ENCODE measurements at places on chromosomes 6 and 20.

DNA sequence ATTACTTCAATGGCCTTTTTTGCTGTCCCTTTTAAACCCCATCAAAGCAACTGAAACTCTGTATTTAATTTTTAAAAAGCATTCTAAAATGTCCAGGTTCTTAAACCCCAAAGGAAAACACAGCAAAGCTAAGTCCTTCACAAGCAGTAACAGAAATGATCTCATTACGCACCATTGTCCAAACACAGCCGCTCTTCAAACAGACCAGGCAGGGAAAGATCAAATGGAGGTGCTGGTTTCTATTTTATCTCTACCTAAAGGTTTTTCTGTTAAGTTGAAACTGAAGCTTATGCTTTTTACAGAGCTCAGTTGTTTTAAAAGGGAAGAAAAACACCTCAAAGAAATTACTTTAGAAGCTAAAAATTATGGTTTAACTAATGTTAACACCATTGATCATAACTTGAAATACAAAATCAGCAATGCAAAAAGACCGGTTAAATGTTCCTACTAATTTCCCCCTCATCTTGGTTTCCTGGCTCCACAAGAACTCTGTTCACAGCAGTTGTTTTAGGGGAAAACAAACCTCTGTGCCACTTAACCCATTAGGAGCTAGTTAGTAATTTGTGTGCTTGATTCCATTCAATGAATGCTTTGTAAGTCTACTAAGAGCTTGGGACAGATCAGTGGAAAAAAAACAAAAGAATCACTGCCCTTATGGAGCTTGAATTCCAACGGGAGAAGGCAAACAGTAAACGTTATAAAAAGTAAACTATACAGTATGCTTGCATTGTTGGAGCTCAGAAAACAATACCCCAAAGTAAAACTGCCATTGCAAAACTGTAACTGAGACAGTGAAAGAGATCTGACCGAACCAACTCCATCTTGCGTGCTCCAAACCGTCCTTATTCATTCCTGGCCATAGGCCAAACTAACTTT, 87.4 kb downstream of the CD24 start:
- no peak for DNase-seq

GRCh38 chr6:81608776-81609175, 143.7 kb downstream of the TENT5A start:
- DNase-seq = no peak

DNA sequence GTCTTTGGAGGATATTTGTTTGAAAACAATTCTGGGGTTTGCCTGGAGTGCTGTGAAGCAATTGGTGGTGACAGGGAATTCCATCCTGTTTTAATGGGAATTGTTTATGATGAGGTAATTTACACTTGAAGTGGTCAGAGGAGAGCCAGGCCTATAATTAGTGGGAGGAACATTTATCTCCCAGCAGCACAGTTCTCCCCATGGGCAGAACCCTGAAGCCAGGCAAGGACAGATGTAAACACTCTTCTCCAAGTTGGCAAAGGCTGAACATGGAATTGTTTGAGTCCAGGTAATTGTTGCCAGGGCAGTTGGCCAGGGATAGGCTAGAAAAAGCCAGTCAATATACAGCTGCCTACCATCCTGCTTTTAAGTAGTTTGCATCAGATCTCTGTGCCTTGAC, 789.7 kb downstream of the FRK start:
- no peak for DNase-seq

GRCh38 chr20:39874049-39874893, 814.8 kb downstream of the MAFB start:
- DNase-seq = peak; percentile 74

DNA sequence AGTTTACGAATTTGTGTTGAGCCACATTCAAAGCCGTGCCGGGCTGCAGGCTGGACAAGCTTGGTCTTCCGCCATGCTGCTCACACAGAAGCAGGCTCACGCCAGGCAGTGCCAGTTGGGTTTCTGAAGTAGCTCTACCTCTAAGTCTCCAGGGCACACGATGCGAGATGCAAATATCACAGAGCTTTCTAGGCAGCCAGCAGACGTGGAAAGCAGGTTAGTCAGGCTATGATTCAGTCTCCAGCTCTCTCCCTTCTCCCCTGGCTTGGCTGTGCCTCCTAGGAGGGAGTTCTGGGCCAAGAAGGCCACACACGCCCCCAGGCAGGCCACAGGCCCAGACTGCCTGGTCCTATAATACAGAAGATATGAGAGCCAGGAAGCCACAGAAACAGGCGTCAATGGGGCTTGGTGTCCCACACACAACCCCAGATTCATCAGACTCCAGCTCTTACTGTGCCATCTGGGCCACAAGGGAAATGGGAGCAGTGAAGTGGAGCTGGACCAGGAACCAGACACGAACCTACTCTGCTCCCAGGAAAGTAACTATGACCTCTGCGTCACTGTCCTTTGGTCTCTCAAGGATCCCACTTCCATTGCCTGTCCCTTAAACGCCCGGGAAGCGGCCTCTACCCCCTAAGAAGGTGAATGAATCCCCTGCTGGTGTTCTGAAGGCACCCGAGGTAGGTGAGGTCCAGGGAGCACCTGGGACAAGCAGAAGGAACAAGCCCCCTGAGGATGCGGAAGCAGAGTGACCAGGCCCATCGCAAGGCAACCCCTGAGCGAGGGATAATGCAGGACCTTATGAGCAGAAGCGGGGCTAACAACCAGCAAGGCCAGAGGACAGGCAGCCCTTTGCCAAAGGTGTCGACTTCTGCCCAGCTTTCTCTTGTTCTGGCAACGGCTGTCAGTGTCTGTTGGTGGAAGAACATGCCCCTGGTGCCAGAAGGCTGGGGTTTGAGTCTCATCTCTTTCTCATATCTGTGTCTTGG, 61.2 kb downstream of the GFOD1 start:
- DNase-seq = no peak

DNA sequence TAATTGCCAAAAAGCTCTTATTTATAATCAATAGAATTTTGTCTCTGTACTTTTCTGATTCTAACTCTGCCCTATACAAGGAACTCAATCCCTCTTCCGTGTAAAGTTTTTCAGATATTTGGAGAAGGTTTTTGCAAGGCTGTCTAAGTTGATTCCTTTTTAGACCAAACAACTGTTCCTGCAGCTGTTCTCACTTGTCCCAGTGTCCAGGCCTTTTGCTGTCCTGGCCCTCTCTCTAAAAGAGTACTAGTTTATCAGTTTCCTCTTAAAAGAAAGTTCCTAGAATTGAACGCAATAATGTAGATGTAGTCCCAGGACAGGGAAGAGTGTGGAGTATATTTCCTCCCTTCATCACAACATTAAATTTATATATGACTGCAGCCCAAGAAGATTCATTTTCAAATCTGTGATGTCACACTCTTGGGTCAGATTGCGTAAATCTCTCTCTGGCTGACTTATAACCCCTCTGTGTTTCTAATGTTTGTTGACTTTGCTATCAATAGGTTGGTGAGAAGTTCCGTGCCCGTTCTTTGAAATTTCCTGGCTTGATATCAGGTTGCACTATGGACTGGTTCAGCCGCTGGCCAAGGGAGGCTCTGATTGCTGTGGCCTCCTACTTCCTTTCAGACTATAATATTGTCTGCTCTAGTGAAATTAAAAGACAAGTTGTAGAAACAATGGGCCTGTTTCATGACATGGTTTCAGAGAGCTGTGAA, 139.4 kb upstream of the GLP1R start:
- DNase-seq = no peak

- DNase-seq = no peak
Observed at GRCh38 chr6:21754891-21755290, 161.3 kb downstream of the SOX4 start.

- DNase-seq = no peak
Observed at GRCh38 chr6:4672772-4673171, 103.4 kb upstream of the CDYL start.

DNA sequence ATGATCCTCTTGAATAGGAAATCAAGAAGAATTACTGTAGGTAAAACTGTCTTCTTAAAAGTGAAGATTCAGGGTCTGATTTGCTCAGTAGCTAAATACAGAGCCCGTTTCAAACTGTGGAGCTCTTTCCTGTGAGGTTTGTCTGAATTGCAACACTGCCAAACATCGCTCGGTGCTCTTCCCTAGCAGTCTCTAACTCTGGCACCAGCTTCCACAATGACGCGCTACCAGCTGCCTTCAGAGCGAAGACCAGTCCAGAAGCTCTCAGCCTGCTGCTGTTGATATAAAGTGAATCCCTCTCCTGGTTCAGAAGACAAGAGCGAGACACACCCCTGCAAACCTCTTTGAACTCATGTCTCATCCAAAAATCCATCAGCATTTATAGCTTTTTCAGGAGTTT, 447.0 kb downstream of the LMBRD1 start:
- no peak for DNase-seq

GRCh38 chr6:11096109-11096508, 2.5 kb downstream of the SMIM13 start:
- DNase-seq = no peak

GRCh38 chr6:98944598-98945081, 3.1 kb downstream of the FBXL4 start:
- DNase-seq = no peak

DNA sequence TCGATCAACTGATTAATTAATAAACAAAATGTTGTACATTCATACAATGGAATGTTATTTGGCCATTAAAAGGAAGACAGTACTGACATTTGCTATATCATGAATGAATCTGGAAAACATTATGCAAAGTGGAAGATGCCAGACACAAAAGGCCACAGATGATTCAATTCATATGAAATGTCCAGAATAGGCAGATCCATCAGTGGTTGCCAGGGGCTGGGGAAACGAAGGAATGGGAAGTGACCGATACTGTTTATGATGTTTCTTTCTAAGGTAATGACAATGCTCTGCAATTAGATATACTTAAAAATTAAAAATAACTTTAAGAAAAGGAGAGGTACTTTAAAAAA, 37.2 kb downstream of the ELOVL5 start:
- no peak for DNase-seq

DNA sequence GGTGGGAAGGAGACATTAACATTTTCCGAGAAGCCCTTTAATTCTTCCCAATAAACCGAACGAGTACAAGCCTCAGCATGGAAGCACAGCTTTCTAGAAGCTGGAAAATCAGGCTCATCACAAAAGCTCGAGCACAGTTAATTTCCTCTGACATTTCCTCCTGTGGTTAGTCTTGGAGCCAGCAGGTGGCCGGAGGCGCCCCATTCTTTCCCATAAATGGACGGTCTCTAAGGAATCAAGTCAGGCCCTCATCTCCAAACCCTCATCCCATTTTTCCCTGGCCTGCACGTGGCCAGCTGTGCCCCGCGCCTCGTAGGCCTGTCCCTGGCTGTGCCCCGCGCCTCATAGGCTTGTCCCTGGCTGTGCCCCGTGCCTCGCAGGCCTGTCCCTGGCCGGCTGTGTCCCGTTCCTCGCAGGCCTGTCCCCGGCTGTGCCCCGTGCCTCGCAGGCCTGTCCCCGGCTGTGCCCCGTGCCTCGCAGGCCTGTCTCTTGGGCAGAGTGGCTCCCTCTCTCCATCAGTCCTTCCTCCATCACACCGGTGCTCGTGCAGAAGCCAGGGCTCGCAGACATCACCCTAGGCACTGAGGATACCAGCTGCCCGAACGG, 19.7 kb upstream of the NTSR1 start:
- no peak for DNase-seq

- DNase-seq = no peak
Observed at GRCh38 chr20:63409834-63410435, 48.8 kb upstream of the CHRNA4 start.

- DNase-seq = no peak
Observed at GRCh38 chr6:130577178-130577919, 211.5 kb downstream of the TMEM200A start.

GRCh38 chr6:115712291-115712961, 348.3 kb downstream of the FRK start:
- no peak for DNase-seq

- DNase-seq = no peak
Observed at GRCh38 chr6:23611776-23612381, 514.1 kb upstream of the NRSN1 start.

GRCh38 chr20:44695295-44695673, 19.9 kb upstream of the CCN5 start:
- no peak for DNase-seq

DNA sequence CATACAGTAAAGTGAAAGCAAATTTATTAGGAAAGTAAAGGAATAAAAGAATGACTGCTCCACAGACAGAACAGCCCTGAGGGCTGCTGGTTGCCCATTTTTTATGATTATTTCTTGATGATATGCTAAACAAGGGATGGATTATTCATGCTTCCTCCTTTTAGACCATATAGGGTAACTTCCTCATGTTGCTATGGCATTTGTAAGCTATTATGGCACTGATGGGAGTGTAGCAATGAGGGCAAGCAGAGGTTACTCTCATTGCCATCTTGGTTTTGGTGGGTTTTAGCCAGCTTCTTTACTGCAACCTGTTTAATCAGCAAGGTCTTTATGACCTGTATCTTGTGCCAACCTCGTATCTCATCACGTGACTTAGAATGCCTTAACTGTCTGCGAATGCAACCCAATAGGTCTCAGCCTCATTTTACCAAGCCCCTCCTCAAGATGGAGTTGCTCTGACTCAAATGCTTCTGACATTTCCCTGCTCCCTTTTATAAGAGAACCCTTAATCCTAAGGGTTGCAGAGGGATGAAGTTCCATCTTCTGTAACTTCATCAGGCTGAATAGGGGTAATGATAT, 280.1 kb upstream of the RGS17 start:
- no peak for DNase-seq

DNA sequence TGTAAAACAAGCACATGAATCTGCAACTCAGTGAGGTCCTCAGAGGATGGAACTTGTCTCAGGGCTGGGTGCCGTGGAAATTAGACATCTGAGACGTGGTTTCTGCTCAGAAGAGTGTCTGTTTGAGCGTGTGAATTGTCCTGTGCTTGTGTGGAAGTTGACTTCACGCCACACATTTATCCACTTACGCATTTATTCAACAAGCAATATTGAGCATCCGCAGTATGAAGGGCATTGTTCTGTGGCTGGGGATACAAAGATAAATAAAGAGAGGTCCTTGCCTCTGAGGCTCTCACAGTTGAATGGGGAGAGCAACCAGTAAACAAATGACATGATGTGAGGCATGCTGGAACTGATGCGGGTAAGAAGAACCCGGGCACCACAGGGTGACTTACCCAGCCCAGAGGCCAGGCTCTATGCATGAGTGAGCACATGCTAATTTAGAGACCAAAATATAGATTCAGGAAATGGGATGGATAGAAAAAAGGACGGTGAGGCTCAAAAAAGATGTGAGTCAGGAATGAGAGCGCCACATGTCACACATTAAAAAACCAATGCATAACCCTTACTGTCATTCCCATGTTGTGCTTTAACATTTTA, 60.4 kb downstream of the SOBP start:
- DNase-seq = no peak

- DNase-seq = no peak
Observed at GRCh38 chr6:51768087-51768486, 319.3 kb downstream of the PKHD1 start.

- DNase-seq = no peak
Observed at GRCh38 chr20:17646961-17647301, 35.1 kb downstream of the RRBP1 start.
